ENCODE measurements at places on chromosomes 5 and 9. TPM values are rescaled to one million over a fixed set of nuclear protein-coding genes. Genes with fewer than 3 reads are reported as not detected.

- DNase-seq = no peak
Observed at GRCh38 chr9:37990404-37991015, 78.5 kb downstream of the SHB start.

The GARNL3 gene
- polyA plus RNA-seq = 19.6 TPM

GRCh38 chr5:90655423-90655822, 96.8 kb downstream of the ADGRV1 start:
- no peak for DNase-seq

DNA sequence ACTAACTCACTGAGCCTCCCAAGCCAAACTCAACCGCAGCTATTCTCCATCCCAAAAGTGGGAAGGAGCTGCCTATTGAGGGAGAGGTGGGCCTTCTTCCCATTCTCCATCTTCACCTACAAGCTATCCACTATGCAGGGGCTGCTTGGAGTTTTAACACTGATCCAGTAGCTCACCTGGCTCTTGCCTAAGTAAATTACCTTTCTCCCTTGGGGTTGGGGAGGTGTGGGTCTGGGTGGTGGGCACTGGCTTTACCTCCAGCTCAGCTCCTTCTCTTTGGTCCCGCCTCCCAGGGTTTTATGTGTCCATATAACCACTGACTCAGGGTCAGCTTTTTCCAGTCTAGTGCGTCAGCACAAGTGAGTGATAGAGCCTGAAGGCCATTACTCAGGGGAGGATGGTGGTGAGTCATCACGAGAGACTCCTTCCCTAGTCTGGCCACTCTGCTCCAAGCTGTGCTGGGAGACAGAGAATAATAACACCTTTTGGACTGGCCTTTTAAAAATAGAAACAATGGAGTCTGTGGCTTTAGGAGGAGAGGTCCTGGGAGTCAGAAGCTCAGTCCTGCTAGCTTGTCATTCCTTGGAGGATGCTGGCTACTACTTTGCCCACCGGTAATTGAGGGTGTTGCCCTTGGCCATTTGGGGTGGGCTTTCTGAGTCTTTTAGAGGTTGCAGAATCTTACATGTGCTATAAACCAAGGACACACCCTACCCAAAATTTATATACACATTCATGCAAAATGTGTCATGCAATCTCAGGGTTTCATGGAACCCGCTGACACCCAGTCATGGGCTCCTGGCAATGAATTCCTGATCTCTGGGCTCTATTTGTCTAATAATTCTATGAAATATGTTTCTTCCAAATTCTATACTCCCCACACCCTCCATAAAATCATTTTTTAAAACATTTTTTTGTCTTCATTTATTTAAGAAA, 35.6 kb upstream of the ATP6V1G1 start:
- no peak for DNase-seq

The PPP1R26 gene
- polyA plus RNA-seq = 23.9 TPM

- DNase-seq = no peak
Observed at GRCh38 chr5:757931-758697, 26.4 kb downstream of the ZDHHC11B start.

The FAM200C gene
- 14.0 TPM for polyA plus RNA-seq

All from left renal cortex interstitium (tissue), 4 donors.